ENCODE measurements at places on chromosomes 5 and 9. TPM values are rescaled to one million over a fixed set of nuclear protein-coding genes. Genes with fewer than 3 reads are reported as not detected.

DNA sequence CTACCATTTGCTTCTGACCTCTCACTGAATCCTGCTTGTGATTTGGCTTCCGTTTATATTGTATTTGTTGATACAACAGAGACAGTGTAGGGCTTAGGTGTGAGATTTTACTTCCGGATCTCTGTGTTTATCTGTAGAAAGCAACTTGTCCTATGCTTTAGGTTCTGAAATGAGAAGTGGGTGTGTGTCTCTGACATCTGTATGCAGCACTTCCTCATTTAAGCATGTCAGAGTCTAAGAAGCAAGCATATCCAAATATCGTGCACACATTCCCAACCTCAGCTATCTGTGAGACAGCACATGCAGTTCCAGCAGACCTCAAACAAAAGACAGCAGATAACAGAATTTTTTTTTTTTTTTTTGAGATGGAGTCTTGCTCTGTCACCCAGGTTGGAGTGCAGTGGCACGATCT, 16.3 kb downstream of the KLF9 start:
- no peak for DNase-seq
- H3K27me3 ChIP-seq: no peaks in the 10 kb centered on the region
- no peaks in the 10 kb centered on the region for H3K36me3 ChIP-seq
- H3K4me3 ChIP-seq: no peak overlapping the region

GRCh38 chr5:111853748-111854147, 96.8 kb upstream of the NREP start:
- H3K27me3 ChIP-seq: no peaks in the 10 kb centered on the region
- DNase-seq: no peak
- H3K27ac ChIP-seq: no peak overlapping the region
- no peaks in the 10 kb centered on the region for H3K4me1 ChIP-seq

- H3K27me3 ChIP-seq: no peaks in the 10 kb centered on the region
- no peak overlapping the region for H3K4me3 ChIP-seq
- no peak for DNase-seq
- no peaks in the 10 kb centered on the region for H3K36me3 ChIP-seq
Observed at GRCh38 chr5:115461506-115462290, 82.9 kb downstream of the FEM1C start.

DNA sequence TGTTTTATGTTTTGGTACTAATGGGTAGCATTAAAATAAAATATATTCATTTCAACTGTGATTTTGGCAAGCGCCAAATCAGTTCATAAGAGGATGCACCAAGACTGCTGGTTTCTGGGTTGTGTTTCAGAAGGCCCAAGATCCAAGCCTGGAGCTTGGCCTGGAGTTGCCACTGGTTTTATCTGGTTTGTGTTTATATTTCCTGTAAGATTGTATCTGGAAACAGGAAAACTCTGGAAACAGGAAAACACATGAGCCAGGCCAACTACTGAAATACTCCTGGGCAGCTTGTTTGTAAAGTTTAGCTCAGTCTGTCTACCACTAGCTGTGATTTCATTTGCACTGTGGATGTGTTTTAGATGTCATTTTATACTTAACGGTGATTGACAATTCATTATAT, 5.5 kb downstream of the FSTL4 start:
- no peaks in the 10 kb centered on the region for H3K36me3 ChIP-seq
- peaks cover 42% of the 10 kb centered on the region for H3K27me3 ChIP-seq
- H3K4me3 ChIP-seq: no peak overlapping the region
- H3K4me1 ChIP-seq: peaks cover 10% of the 10 kb centered on the region
- H3K27ac ChIP-seq: no peak overlapping the region

DNA sequence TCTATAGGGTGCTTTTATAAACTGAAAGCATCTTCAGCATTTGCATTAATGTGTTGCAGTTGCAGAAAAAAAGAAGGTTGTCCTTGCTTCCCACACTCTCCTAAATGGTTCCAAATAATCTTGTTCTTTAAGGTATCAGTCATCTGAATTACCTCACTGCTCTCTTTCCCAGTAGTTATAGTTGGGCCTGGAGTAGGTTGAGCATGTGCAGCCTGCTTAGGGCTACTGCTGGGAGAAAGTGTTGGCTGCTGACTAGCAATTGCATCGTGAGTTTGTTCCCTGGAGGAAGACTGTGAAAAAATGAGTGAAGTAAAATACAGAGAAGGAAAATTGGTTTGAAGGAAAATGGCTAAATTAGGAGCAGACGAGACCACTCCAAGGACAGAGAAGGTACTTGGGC, 74.5 kb downstream of the PRR16 start:
- no peaks in the 10 kb centered on the region for H3K27me3 ChIP-seq
- no peak overlapping the region for H3K4me3 ChIP-seq
- H3K4me1 ChIP-seq: no peaks in the 10 kb centered on the region
- peak; percentile 62 for DNase-seq

GRCh38 chr5:56412601-56413379, 179.7 kb upstream of the ANKRD55 start:
- peaks cover 5% of the 10 kb centered on the region for H3K4me1 ChIP-seq
- DNase-seq: no peak
- H3K36me3 ChIP-seq: no peaks in the 10 kb centered on the region
- no peaks in the 10 kb centered on the region for H3K27me3 ChIP-seq
- H3K4me3 ChIP-seq: no peak overlapping the region

DNA sequence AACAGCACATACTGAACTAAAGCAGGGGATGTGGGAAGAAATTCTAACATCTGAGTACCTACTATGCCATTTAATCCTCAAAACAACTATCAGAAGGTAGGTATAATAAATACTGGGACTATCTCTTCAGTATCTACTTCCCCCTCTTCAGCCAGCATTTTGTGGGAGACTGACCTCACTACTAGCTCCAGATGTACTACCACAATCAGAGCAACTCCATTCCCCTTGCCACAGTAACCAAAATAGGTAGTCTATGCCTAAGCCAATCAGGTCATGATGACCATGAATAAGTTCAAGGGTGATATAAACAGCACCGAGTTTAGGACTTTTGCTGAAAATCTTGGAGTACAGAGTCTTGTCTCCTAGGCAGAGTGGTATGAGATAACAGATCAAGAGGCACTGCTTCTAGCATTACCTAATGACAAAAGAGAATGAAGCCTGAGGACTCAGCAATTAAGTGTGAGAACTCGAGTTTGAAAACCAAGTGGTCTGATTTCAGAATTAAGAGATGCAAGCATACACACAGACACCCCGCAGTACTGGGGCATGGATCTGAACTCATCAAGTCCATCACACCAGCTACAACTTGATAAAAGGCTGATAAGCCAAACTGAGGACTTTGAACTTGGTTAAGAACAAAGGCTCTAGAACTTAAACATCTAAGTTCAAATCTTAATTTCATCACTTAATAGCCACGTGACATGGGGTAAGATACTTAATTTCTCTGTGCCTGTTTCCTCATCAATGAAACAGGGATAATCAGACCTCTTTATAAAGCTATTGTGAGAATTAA, 9.7 kb downstream of the FNIP1 start:
- H3K27ac ChIP-seq: no peak overlapping the region
- no peaks in the 10 kb centered on the region for H3K4me1 ChIP-seq
- H3K36me3 ChIP-seq: peaks cover 4% of the 10 kb centered on the region
- no peaks in the 10 kb centered on the region for H3K27me3 ChIP-seq

DNA sequence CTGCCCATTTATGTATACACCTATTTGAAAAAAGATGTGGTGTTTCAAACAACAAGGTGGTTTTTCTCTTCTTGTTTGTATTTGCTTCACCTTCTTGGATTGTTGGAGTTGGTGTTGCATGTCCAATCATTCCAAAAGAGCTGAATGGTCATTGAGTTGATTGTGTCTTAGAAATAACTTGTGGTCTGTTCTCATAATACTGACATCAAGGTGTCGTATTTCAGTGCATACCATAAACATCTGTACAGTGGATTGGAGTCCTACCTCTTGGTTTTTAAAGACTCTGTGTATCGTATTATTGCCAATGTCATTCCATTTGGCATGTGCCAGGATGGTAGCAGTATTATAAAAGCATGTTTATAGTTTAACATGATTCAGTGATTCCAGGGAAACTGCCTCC, 73.2 kb downstream of the TRIO start:
- no peak overlapping the region for H3K4me3 ChIP-seq
- H3K4me1 ChIP-seq: peaks cover 26% of the 10 kb centered on the region
- no peak overlapping the region for H3K27ac ChIP-seq
- H3K36me3 ChIP-seq: no peaks in the 10 kb centered on the region

DNA sequence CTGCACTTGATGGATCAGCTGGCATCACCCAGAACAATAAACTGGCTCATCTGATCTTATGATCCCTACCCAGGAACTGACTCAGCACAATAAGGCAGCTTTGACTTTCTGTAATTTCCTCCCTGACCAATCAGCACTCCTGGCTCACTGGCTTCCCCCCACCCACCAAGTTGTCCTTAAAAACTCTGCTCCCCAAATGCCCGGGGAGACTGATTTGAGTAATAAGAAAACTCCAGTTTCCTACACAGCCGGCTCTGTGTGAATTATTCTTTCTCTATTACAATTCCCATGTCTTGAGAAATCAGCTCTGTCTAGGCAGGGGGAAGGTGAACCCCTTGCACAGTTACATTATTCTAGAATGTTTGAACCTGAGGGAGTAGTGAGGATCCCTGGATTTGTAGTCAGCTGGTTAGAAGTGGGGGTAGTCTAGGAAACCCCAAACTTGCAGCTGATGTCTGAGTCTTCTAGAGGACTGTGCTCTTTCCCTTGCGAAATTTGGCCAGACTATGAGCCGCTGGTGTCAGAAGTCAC, 111.7 kb upstream of the NEK6 start:
- no peak for DNase-seq
- peaks cover 5% of the 10 kb centered on the region for H3K27me3 ChIP-seq
- H3K4me1 ChIP-seq: no peaks in the 10 kb centered on the region
- H3K36me3 ChIP-seq: no peaks in the 10 kb centered on the region
- H3K4me3 ChIP-seq: no peak overlapping the region

- H3K4me1 ChIP-seq: no peaks in the 10 kb centered on the region
- no peaks in the 10 kb centered on the region for H3K27me3 ChIP-seq
- H3K27ac ChIP-seq: no peak overlapping the region
Observed at GRCh38 chr9:20352591-20352990, 269.7 kb downstream of the MLLT3 start.

- no peak overlapping the region for H3K4me3 ChIP-seq
- no peak overlapping the region for H3K27ac ChIP-seq
- no peaks in the 10 kb centered on the region for H3K27me3 ChIP-seq
- peaks cover 8% of the 10 kb centered on the region for H3K4me1 ChIP-seq
- H3K36me3 ChIP-seq: peaks cover 18% of the 10 kb centered on the region
- DNase-seq: no peak
Observed at GRCh38 chr5:177233802-177234201, 69.7 kb downstream of the RAB24 start.

DNA sequence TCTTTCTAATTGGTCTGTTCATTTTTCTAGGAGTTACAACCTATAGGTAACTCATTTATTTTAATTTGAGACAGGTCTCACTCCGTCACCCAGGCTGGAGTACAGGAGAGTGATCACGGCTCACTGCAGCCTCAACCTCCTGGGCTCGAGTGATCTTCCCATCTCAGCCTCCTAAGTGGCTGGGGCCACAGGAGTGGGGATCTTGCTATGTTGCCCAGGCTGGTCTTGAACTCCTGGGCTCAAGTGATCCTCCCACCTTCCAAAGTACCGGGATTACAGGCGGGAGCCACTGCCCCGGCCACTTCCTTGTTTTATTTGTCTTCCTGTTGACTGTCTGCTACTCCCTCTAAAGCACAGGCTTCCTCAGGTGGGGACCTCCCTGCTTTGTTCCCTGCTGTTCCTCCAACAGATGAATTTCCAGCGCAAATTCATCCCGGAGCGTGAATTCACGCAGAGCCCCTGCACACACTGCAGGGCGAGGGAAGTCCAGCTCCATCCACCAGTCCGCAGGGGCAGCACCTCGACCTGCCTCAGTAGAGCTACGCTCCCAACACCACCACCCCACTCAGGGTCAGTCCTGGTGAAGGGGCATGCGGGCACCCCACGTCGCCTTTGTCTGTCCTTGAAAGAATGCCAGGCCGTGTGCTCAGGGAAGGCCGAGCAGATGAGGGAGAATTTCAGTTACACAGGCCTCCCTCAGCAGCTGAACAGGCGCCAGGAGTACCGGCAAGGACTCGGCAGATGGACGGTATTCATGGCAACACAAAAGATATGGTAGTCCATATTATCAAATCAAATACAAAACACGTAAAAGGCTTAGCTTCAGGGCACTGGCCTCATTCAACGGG, 6.3 kb downstream of the QSOX2 start:
- H3K36me3 ChIP-seq: peaks cover 54% of the 10 kb centered on the region
- no peak for DNase-seq
- H3K4me1 ChIP-seq: peaks cover 45% of the 10 kb centered on the region
- H3K4me3 ChIP-seq: no peak overlapping the region

GRCh38 chr5:91072881-91073280, 310.2 kb downstream of the ARRDC3 start:
- no peaks in the 10 kb centered on the region for H3K36me3 ChIP-seq
- peak; percentile 52 for DNase-seq
- H3K4me1 ChIP-seq: no peaks in the 10 kb centered on the region
- H3K27me3 ChIP-seq: no peaks in the 10 kb centered on the region
- H3K27ac ChIP-seq: no peak overlapping the region
- no peak overlapping the region for H3K4me3 ChIP-seq

- H3K4me3 ChIP-seq: no peak overlapping the region
- H3K4me1 ChIP-seq: peaks cover 31% of the 10 kb centered on the region
- no peak overlapping the region for H3K27ac ChIP-seq
- no peak for DNase-seq
- H3K36me3 ChIP-seq: peaks cover 28% of the 10 kb centered on the region
Observed at GRCh38 chr5:139388198-139388821, 1.4 kb downstream of the MZB1 start.

- no peak overlapping the region for H3K27ac ChIP-seq
- H3K4me1 ChIP-seq: no peaks in the 10 kb centered on the region
- no peak for DNase-seq
- H3K27me3 ChIP-seq: no peaks in the 10 kb centered on the region
- H3K36me3 ChIP-seq: no peaks in the 10 kb centered on the region
- no peak overlapping the region for H3K4me3 ChIP-seq
Observed at GRCh38 chr5:38835887-38836286, 9.9 kb upstream of the OSMR start.

GRCh38 chr5:143374496-143375217, 28.8 kb downstream of the NR3C1 start:
- no peak for DNase-seq
- H3K27ac ChIP-seq: no peak overlapping the region
- H3K36me3 ChIP-seq: no peaks in the 10 kb centered on the region
- H3K4me3 ChIP-seq: no peak overlapping the region
- no peaks in the 10 kb centered on the region for H3K4me1 ChIP-seq

GRCh38 chr5:117380316-117380715, 805.7 kb upstream of the SEMA6A start:
- H3K27ac ChIP-seq: no peak overlapping the region
- no peaks in the 10 kb centered on the region for H3K36me3 ChIP-seq
- no peak overlapping the region for H3K4me3 ChIP-seq
- no peak for DNase-seq
- H3K27me3 ChIP-seq: no peaks in the 10 kb centered on the region
- no peaks in the 10 kb centered on the region for H3K4me1 ChIP-seq

DND1 gene
- total RNA-seq: 0.72 TPM

TRPM3 gene
- 198 TPM for total RNA-seq

ARHGEF28 gene
- 25.7 TPM for total RNA-seq

OR1J4 gene
- not detected for total RNA-seq

NAIP gene
- total RNA-seq: 47.5 TPM

AQP3 gene
- total RNA-seq: 0.50 TPM

CBY3 gene
- total RNA-seq: not detected

GM2A gene
- 59.2 TPM for total RNA-seq

IL9 gene
- total RNA-seq: not detected

EPB41L4A gene
- total RNA-seq: 42.5 TPM

CCL21 gene
- not detected for total RNA-seq

All from spinal cord (tissue), 10 donors.